Erythroblast (primary cell): ENCODE measurements at places on chromosomes 16 and 17.

- no peak for DNase-seq
These were observed 21.4 kb downstream of the MRTFB start for GRCh38 chr16:14092561-14092960.

DNA sequence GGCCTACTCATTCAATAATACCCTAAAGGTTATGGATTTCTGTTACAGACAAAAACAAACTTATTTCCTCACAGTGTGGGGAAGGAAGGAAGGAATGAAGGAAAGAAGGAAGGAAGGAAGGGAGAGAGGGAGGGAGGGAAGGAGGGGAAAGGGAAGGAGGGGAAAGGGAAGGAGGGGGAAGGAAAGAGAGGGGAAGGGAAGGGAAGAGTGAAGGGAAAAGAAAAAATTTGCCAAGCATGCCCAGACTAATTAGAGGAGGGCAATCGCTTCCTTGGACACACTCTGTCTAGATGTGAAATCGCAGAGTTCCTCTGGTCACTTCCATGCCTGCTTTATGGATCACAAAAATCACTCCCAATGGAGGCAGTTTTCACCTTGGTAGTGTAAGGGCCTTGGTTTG, 570.1 kb upstream of the SOX9 start:
- no peak for DNase-seq

DNA sequence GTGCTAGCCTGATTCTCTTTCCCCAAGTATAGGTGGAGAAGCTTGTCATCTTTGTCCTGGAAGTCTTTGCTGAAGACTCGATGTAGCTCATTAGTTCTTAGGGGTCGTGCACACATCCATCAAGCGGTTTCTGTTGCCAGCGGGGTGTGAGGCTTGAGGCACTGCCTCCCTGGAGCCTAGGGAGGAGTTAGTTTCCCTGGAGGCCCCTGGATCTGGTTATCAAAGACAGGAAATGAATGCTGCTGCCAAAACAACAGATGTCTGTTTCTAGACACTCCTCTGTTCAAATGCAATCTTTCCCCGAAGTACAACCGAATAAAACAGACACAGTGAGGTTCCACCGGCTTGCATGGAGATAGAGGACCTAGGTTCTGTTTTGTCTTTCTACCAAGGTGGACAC, 17.5 kb downstream of the HS3ST4 start:
- no peak for DNase-seq

DNA sequence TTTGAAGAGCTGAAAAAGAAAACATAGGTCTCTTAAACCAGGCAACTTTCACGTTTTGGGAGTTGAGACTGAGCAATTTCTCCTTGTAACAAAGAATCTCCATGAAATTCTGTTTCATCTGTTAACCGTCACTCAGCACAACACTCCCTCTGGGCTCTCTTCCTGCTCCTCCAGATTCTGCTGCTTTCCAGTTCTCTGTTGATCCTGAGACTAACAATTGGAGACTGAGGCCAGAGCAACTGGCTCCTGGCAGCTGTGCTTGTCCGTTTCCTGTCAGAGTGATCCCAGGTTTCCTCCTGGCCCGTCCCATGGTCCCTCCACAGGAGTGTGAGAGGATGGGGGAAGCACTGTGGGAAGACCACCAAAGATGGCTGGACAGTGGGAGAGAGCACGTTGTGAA, 32.5 kb downstream of the IST1 start:
- no peak for DNase-seq

GRCh38 chr17:34895383-34895782, 65.9 kb downstream of the CCT6B start:
- no peak for DNase-seq

- DNase-seq: no peak
These were observed 56.6 kb downstream of the TEKT5 start for GRCh38 chr16:10638101-10638500.

DNA sequence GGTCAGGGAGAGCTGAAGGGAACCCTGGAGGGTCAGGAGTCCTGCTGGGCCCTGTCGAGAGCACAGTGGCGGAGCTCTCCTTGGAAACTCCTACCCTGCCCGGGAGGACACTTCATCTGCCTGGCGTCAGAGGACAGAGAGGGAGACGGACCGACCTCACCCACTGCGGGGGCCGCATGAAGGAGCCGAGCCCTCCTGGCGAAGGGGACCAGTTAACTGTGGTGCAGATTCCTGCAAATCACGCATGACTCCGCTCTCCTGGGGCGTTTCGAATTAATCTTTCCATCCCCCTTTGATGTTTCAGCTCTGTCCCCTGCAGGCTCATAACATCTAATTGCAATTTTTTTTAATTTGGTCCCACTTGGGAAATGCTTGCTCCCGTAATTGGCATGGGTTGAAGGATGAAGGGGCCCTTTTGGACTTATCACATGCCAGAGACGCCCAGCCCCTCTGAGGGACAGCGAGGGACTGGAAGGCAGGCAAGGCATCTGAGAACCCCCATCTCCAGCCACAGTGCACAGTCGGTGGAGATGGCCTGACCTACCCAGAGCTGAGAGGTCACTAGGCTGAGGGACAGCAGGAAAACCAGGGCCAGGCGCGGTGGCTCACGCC, 26.5 kb downstream of the RPH3AL start:
- no peak for DNase-seq

DNA sequence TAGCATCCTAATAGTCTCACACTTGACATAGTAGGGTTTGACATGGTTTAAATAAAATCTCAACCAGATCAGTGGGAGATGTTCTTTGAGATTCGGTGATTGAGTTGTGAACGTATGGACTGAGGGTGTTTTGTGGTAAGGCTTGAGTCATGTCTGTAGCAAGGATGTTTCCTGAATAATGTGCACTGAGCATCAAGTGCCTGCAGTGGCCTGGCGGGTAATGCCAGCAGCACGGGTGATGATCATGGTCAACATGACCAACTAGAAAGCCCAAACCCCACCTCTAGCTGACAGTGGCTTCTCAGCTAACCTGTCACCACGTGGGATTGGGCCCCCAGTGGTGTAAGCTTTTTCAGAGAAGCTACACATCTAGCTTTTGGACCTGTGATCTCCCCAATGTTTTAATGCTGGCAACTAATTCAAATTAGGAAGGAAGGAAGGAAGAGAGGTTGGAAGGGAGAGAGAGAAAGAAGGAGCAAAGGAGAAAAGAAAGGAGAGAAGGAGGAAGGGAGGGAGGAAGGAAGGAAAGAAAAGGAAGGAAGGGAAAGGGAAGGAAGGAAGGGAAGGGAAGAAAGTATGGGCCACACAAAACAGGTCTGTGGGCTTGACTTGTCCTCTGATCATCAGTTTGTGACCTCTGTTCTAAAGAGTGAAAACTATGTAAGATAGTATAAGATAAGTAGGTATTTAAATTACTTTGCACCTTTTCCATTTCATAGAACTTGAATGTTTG, 55.4 kb downstream of the WWOX start:
- no peak for DNase-seq

- DNase-seq: no peak
These were observed 3.8 kb downstream of the SMARCD2 start for GRCh38 chr17:63838631-63839171.

- no peak for DNase-seq
These were observed 3.1 kb downstream of the HSBP1 start for GRCh38 chr16:83810901-83811300.

DNA sequence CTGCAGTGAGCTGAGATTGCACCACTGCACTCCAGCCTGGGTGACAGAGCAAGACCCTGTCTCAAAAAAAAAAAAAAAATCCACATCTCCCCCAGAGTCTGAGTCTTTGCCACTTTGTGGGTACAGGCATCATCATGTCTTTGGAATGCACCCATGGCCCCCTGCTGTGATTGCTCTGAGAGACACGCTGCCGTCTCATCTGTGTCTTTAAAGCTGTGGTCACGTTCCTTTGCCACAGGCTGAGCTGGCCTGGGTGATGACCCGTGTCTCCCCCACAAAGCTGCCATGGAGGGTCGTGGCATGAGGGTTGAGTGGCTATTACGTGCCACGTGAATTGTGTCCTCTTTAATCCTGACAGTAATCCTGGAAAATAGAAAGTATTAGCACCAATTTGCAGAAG, 20.2 kb downstream of the CRISPLD2 start:
- DNase-seq: no peak

DNA sequence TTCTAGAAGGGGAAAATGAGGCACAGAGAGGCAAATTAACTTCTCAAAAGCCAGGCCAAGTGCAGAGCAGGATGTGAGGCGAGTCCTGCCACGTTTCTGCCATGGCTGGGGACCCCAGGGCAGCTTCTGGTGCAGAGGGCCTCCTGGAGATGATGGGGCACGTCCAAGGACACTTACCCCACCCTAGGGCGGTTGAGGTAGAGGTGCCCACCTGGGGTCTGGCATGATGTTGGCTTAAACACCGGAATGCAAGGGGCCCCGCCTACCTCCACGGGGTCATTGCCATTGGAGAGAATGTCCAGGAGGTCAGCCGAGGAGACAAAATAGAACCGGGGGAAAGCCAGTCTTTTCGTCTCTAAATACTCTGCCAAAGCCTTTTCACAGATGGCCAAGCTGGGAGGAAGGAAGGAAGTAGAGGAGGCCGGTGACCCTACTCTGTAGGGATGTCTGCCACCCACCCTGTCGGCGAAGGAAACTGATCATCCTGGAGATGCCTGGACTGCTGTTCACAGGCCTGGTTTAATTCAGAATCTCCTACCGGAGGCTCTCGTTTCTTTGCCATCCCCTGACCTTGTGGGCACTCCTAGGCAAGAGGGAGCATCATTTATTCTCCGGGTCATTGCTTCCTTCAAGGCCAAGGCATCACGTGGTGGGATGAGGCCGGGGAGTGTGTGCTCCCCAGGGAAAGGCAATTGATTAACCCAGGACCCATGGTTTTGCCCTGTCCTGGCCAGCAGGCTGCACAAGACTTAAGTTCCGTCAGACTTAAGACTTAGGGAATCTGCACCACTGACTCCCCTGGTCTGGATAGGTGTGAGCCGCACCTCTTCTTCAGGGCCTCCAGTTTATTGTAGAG, 70.5 kb downstream of the DNAH17 start:
- no peak for DNase-seq

GRCh38 chr17:81518785-81519283, 6.2 kb upstream of the ACTG1 start:
- no peak for DNase-seq

- no peak for DNase-seq
These were observed 6.9 kb downstream of the ERCC4 start for GRCh38 chr16:13926891-13927290.

- DNase-seq: no peak
These were observed 147.3 kb downstream of the SNX11 start for GRCh38 chr17:48254896-48255295.

DNA sequence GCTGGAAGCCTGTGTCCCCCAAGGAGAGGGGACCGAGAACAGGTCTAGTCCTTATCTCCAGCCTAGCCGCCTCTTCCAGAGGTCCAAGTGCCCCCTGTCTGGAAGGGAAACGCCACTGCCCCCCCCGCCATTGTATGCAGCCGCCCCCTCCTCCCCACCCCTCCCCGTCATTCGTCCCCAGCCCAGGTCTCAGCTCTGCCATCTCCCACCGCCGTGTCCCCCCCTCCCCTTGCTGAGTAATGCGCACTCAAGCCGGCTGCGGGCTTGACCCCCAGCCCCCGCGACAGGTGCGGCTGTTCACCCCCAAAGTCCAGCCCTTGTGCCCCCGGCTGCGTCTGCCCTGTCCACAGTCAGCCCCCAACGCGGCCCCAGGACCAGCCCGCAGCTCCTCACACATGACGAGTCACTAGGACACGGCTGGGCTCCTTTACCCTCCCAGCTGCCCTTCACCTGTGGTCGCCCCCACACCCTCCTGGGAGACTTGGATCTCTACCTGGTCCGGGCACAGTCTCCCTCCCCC, 622 bp downstream of the GPRC5B start:
- no peak for DNase-seq

- no peak for DNase-seq
These were observed 212.9 kb downstream of the CNTNAP4 start for GRCh38 chr16:76490036-76490639.

DNA sequence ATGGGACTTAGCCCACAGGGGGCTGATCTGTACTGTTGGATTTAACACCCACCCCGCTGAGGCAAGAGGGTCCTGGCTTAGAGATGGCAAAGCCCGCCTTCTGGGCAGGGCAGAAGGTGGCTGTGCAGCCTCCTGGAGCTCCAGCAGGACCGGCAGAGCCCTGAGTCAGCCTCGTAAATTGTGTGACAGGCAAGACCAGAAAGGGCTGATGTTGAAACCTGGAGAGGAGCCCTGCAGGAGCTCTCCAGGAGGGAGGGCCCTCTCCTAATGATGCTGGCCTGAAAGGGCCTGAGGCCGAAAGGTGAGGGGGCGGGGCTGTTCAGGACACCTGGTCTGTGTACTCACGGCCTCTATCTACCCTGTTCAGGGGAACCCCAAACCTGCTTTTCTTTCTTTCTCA, 22.5 kb upstream of the MYO15B start:
- no peak for DNase-seq

DNA sequence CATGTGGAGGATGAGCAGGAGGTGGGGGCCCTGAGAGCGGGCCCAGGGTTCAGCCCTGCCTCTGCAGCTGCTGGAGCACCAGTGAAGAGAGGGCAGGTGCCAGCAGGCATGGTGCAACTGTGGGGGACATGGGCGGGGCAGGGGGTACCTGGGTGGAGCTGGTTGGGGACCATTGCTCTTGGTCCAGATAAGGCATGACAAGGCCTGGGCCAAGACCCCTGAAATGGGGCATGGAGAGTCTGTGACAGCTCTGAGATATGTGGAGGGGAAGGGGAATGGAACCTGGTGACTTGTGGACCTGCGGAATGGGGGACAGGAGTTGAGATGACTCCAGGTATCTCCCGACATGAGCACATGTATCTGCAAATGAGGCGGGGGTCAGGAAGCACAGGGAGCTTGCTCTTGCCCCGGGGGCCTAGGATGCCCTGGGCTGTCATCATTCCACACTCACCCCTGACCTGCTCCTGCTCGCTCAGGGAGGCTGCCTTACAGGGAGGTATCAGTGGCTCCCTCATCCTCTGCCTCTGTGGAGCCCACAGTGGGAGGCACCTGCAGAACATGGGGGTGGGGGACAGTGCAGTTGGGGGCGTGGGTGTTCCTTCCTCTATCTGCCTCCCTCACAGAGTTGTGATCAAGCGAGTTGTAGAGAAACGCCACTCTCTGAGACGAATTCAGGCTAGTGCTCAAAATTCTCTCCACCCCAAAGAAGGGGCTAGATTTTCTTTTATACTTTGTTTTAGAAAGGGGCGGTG, 40.2 kb downstream of the TMEM235 start:
- DNase-seq: no peak

DNA sequence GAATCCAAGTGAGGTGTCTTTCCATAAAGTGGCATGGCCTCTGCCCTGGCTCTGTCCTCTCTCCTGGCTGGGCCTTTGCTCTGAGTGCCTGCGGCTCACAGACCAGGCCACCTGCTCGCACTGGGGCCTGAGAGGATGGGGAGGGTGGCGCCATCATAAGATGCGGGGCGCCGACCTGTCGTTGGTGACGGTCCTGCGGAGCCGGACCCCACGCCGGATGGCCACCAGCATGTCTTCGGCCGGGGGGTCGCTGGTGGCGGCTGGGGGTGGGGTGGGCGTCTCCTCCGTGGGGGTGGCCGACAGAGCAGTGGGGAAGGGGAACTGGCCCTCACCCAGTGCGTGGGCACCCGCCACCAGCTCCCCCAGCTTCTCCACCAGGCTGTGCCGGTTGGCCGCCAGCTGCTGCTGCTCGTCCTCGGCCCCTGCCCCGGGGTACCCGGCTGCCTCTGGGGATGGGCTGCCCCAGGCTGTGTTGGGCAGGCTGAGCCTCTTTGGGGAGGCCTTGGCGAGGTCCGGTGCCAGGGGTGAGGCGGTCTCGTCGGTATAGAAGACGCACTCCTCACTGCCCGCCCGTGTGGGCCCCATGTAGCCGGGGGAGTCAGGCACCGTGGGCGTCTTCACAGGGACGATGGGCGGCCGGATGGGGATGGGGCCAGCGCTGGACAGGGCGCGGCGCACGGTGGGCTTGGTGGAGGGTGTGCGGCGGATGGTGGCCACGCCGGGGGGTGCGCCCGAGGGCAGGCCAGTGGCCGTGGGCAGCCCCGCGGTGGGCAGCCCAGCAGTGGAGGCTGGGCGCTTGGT, 17.4 kb downstream of the IL34 start:
- no peak for DNase-seq
